Endodermal cell (in vitro differentiated cells): ENCODE measurements at places on chromosomes 13 and 19. TPM values are rescaled to one million over a fixed set of nuclear protein-coding genes. Genes with fewer than 3 reads are reported as not detected.

The EPS8L1 gene
- 25.9 and 29.4 TPM in 2 replicates for total RNA-seq

The SWSAP1 gene
- total RNA-seq = 1.7 to 2.2 TPM (median 1.8 TPM) in 3 replicates

The LHB gene
- 0.59 TPM in 1 of 2 replicates, not detected in the other for total RNA-seq

The ZNF534 gene
- total RNA-seq = 0.19 TPM in 1 of 3 replicates, not detected in the others

The INSL3 gene
- total RNA-seq = 0.54 TPM in 1 of 2 replicates, not detected in the other

The MEDAG gene
- total RNA-seq = 0.33 and 0.38 TPM in 2 replicates

The ZBTB32 gene
- not detected in 3 replicates for total RNA-seq

The MEIOSIN gene
- total RNA-seq = 0.09 TPM in 1 of 2 replicates, not detected in the other

The ZNF296 gene
- total RNA-seq = 2.1 to 114 TPM (median 2.9 TPM) in 3 replicates

The CEACAM20 gene
- not detected in 3 replicates for total RNA-seq

The CBARP gene
- total RNA-seq = 28.5 to 50.1 TPM (median 29.9 TPM) in 3 replicates

The ZNF235 gene
- 8.5 and 12.1 TPM in 2 replicates for total RNA-seq

The KLK1 gene
- 0.75 and 1.5 TPM in 2 replicates for total RNA-seq

The SLC15A1 gene
- total RNA-seq = 0.53 to 1.5 TPM (median 0.74 TPM) in 3 replicates

The VSTM1 gene
- total RNA-seq = not detected in 3 replicates

The SOX21 gene
- 10.1 and 13.0 TPM in 2 replicates for total RNA-seq

The TRPM4 gene
- 18.5 and 22.0 TPM in 2 replicates for total RNA-seq

The IGFL1 gene
- not detected in 3 replicates for total RNA-seq

The FBN3 gene
- total RNA-seq = 118 and 143 TPM in 2 replicates

The GATAD2A gene
- 126 and 137 TPM in 2 replicates for total RNA-seq

The PNMA8B gene
- total RNA-seq = 5.3 to 5.9 TPM (median 5.8 TPM) in 3 replicates

The SHC2 gene
- total RNA-seq = 74.3 and 93.0 TPM in 2 replicates
